HepG2 (cell line): ENCODE measurements at places on chromosomes 3 and 15. TPM values are rescaled to one million over a fixed set of nuclear protein-coding genes. Genes with fewer than 3 reads are reported as not detected.

DNA sequence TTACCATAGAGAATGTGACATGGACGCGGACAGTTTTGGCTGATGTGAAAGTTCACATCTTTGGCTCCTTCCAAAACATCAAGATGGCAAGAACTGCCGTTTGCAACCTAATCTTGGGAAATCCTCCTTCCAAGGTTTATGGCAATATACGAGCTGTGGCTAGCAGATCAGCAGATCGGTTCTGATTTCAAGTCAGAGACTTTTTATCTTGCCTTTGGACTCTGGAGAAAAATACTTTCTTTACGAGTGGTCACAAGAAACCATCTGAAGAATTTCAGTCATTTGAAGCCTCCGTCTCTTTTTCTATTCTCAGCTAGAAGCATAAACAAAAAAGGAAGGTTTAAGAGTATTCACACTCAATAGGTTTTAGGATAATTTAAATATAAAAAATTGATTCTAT lies 153.5 kb upstream of the MEIS2 start:
- no peak for DNase-seq

DNA sequence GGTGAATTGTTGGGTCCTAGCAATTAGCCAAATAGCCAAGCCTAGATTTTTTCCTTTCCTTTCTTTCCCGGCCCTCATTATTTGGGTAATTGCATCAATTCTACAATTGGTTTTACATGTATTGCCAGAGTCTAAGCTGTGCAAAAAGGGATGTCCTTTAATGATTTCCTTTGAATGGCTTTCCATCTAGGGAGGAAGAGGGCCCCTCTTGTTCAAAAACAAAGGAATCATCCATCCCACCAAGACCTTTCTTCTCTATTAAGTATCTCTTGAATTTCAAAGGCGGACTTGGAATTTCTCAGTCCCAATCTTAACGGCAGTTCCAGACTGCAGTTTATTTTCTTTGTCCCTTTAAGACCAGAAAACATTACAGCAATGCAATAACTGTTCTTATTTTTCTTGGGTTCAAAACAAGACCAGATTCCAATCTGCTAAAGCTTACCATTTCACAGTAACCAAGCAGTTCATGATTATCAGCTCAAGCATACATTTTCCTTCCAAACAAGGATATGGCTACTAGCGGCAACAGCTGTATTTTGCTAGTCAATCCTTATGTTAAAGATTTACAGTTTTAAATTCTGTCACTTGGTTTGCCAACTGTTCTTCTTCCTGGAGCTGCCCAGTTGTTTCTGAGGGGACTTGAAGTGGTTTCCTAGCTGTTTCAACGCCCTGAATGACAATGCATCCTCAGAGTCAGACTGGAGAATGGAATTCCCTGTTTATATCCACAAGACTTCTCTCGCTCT lies 91.4 kb upstream of the LRIG1 start:
- DNase-seq = no peak

GRCh38 chr3:71016178-71016845 lies 567.2 kb downstream of the FOXP1 start:
- DNase-seq = peak; percentile 49

DNA sequence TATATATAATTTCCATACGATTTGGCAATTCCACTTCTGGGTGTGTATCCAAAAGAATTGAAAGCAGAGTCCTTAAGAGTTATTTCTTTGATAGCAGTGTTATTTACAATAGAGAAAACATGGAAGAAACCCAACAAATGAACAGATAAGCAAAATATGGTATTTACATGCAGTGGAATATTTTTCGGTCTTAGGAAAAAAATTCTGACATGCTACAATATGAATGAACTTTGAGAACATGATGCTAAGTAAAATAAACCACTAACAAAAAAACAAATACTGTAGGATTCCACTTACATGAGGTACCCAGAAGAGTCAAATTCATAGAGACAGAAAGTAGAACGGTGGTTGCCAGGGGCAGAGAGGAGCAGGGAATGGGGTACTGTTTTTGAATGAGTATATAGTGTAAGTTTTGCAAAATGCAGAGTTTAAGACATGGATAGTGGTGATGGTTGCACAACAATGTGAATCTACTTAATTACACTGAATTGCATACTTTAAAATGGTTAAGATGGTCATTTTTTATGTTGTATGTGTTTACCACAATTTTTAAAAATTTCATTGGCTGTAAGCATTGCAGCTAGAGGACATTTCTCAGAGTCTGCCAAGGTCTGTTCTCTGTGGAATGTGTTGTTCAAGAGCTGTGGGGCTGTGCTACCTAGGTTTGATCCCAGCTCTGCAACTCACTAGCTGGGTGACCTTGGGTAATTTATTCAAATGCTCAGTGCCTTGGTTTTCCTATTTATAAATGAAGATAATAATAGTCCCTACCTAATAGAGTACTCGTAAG lies 122.1 kb downstream of the MEX3B start:
- no peak for DNase-seq

GRCh38 chr3:196348698-196349097 lies 10.5 kb upstream of the TM4SF19 start:
- no peak for DNase-seq

GRCh38 chr15:63263519-63263918 lies 13.9 kb upstream of the APH1B start:
- peak; percentile 45 for DNase-seq

- DNase-seq = no peak
Measured at GRCh38 chr15:60918234-60918959, 310.7 kb downstream of the RORA start.

- no peak for DNase-seq
Measured at GRCh38 chr3:128573707-128574162, 76.9 kb downstream of the RPN1 start.

DNA sequence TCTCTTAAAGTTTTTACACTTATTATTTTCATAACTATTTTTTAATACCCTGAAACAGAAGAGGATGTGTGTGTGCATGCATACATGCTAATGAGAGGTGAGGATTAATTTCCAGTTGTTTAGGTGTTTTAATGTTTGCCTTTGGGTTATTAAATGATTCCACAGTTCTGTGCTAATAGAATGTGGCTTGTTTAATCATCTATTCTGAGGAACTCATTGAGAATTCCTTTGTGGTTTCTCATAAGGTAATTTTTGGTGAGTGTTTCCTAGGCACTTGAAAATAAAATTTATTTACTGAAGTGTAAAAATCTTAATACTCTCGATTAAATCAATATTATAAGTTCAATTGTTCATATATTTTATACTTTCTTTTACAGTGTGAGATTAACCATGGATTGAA lies 38.0 kb downstream of the STAC start:
- DNase-seq = no peak

- peak; percentile 36 for DNase-seq
Measured at GRCh38 chr15:98785807-98786621, 137.7 kb downstream of the IGF1R start.

DNA sequence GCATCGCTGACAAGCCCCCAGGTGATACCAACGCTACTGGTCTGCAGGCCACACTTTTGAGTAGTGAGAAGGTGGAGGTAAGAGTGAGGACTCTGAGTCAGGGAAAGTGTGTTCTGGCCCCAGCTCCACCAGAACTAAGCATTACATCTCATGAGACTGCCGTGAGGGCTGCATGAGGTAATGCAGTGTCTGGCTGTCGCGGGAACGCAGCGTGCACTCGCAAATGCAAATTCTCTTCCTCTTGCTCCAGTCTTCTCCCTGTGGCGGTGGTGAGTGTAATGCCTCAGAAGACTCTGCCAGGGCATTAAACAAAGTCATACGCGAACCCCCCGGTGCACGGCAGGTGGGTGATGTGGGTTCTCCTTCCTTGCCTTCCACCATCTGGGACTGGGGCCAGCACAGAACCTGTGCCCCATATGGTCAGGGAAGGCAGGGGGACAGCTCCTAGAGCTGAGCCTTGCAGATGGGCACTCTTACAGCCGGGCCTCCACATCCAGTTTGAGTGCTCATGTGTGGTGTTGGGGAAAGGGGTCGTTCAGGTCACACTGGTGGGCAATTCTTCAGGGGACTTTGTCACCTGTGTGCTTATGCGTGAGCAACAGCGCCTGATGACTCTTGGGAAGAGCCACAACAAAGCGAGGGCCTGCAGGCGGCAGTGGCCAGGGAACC lies 175.8 kb downstream of the XXYLT1 start:
- no peak for DNase-seq

- no peak for DNase-seq
Measured at GRCh38 chr3:164320962-164321361, 757.3 kb downstream of the SI start.

GRCh38 chr15:82100111-82100929 lies 54.5 kb upstream of the MEX3B start:
- no peak for DNase-seq

GRCh38 chr3:71511037-71511436 lies 72.5 kb downstream of the FOXP1 start:
- no peak for DNase-seq

DNA sequence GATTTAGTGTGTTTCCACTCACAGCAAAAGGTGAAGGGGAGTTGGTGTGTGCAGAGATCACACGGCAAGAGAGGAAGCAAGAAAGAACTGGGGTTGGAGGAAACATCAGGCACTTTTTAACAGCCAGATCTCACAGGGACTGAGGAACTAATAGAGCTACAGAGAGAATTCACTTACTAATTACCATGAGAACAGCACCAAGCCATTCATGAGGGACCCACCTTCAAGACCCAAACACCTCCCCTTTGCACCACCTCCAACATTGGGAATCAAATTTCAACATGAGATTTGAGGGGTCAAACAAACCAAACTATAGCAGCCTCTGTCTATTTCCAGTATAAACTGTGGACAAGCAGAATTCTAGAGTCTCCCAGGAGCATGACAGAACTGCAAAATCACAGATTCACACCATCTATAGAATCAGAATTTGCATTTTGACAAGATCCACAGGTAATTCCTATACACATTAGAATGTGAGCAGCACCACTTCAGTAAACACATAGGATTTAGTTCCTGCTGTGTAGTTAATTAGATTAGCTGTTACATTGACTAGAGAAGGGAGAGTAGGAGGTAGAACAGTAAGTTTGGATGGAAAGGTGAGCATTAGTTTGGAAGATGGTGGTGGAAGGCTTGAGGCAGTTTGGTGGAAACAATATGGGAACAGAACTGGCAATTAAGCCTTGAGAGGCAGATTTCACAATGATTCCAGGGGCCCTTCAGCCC lies 311.7 kb downstream of the NSUN3 start:
- no peak for DNase-seq

- DNase-seq = no peak
Measured at GRCh38 chr3:5332270-5332956, 144.9 kb downstream of the EDEM1 start.

GRCh38 chr15:58189148-58189811 lies 51.1 kb downstream of the AQP9 start:
- DNase-seq = no peak

DNA sequence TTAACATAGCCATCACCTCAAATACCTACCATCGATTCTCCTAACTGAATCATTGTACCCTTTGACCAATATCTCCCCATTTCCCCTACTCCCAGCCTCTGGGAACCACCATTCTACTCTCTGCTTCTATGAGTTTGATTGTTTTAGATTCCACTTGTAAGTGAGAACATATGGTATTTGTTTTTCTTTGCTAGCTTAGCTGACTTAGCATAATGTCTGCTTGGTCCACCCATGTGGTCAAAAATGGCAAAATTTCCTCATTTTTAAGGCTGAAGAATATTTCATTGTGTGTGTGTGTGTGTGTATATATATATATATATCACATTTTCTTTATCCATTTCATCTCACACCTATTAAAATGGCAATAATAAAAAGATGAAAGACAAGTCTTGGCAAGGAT lies 469.3 kb downstream of the FHIT start:
- no peak for DNase-seq

- no peak for DNase-seq
Measured at GRCh38 chr3:49761661-49762060, 24.7 kb downstream of the IP6K1 start.

GRCh38 chr15:32104061-32104995 lies 74.0 kb downstream of the CHRNA7 start:
- DNase-seq = no peak

GRCh38 chr15:93232845-93233244 lies 143.8 kb upstream of the RGMA start:
- no peak for DNase-seq

DNA sequence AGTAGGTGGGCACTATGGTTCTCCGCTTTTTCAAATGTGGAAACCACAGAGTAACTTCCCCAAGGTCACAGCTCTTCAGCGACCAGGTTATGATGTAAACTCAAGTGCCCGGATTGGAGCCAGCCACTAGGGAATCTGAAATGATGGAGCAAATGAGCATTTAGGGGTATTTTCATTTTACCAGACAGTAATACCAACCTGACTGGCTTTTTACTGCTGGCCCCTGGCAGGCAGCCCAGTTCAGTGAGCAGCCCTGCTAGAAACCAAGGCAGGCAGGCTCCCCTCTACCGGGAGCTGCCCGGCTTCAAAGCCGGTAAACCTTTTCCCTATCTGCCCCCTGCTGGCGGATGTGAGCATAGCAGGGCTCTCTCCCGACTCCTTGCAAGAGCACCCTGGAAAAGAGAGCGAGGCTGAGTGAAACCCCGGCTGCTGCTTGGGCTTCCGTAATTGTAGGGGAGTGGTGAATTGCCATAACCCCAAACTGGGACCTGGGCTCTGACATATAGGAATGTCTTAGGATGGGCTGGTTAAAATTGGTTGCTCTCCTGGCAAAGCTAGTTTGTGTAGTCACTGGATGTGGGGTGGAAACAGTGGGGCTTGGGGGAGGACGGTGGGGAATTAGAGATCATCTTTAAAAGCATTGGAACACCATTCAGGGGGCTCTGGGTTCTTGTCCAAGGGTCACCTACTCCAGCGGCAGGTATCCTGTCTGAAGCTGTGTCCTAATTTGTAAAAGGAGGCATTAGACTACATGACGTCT lies 98.0 kb upstream of the TNFAIP8L3 start:
- peak; percentile 64 for DNase-seq

GRCh38 chr3:101146946-101147345 lies 153.7 kb upstream of the ABI3BP start:
- DNase-seq = no peak

DNA sequence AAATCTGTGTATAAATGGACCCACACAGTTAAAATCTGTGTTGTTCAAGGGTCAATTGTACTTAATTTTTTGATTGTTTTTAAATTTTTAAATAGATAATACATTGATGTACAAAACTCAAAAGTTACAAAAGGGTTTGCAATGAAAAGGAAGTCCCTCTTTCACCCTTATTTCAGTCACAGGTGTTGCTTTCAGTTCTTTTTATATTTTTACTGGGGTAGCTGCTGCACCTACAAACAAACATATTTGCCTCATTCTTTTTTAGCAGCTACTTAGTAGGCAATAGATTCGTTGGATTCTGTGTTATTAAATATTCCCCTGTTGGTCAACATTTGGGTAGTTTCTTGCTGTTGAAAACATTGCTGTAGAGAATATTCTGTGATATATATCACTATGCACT lies 44.4 kb downstream of the PIAS1 start:
- no peak for DNase-seq

GRCh38 chr3:129226374-129226773 lies 23.0 kb upstream of the COPG1 start:
- no peak for DNase-seq

- DNase-seq = no peak
Measured at GRCh38 chr3:59133311-59133710, 83.5 kb upstream of the CFAP20DC start.

GRCh38 chr3:196081002-196081833 lies 672 bp downstream of the TFRC start:
- peak; percentile 35 for DNase-seq

Gene SI
- not detected in 2 replicates for total RNA-seq

Gene PFN2
- total RNA-seq = 57.3 and 78.2 TPM in 2 replicates

Gene IVD
- total RNA-seq = 48.0 and 61.3 TPM in 2 replicates

Gene CHL1
- total RNA-seq = not detected in 2 replicates

Gene CHRFAM7A
- 1.1 and 1.2 TPM in 2 replicates for total RNA-seq

Gene LMLN
- 1.1 and 1.2 TPM in 2 replicates for total RNA-seq

Gene CHRNA7
- total RNA-seq = 1.3 and 1.4 TPM in 2 replicates

Gene DGKG
- total RNA-seq = 6.2 and 10.2 TPM in 2 replicates

Gene LTF
- total RNA-seq = not detected in 2 replicates

Gene RTF1
- 17.9 and 22.0 TPM in 2 replicates for total RNA-seq
